Stimulated activated CD4-positive, alpha-beta T cell treated with anti-CD3 and anti-CD28 coated beads, TNF-alpha, amount 100 ng/mL, for 4 hours (primary cell): ENCODE measurements at places on chromosomes 5 and 9.
A peak's percentile ranks its signal among the peaks of the same experiment; 100 is the strongest.

DNA sequence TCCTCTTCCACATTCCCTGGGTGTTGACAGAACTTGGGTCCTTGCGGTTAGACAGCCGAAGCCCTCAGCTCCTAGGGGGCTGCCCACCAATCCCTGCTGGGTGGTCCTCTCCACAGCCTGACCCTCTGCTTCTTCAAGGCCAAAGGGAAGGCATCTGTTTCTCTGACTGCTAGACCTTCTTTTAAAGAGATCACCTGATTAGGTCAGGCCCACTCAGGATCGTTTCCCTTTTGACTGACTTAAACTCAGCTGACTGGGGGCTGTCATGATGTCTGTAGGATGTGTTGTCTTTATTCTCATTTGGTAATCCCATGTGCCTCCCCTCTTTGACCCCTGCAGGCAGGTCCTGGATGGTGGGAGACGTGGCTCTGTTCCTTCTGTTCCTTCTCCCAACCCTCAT lies 207.5 kb downstream of the PAX5 start:
- DNase-seq, result no peak

DNA sequence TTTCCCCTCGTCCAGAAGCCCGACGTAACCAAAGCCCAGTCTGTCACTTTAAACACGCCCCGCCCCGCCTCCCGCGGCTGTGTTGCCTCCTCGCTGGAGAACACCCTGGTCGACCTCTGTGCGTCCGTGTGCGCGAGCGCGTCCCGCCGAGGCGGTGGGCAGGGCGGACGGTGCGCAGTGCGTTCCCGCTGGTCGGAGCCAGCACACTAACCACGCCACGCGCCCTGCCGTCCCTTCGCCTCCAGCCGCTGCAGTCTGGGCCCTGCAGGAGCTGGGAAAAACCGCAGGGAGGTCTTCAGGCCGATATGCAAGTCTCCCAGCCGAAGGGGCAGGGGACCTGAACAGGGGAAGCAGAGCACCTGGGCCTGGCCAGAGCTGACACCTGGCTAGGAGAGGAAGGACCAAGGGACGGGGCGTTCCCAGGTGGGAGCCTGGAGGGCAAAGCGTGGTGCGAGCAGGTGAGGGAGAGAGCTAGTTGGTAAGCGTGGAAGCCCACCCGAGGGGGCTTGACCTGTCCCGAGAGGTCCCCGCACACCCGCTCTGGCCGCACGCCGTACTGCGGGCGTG lies 1.3 kb upstream of the PHPT1 start:
- peak; percentile 47 for DNase-seq

- DNase-seq, result no peak
These were observed 90.8 kb upstream of the PRRC1 start for GRCh38 chr5:127426661-127427060.

GRCh38 chr5:126595486-126596083 lies 566 bp upstream of the ALDH7A1 start:
- DNase-seq, result no peak

DNA sequence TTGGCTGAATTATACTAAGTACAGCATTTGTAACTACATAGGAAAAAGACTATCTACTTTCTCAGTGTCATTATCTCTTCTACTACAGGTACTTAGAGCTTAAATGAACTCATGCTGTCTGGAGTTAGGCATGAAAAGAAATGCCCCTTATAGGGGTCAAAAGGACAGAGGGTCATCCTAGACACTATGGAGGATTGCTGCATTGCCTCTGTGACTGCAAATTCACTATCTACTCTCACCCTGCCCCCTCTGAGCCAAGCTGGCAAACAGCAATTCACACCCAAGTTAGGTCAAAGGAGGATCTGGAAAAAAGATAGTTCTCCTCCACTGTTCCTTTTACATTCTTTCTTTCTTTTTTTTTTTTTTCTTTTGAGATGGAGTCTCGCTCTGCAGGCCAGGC lies 36.7 kb downstream of the ANKRD31 start:
- DNase-seq, result no peak

DNA sequence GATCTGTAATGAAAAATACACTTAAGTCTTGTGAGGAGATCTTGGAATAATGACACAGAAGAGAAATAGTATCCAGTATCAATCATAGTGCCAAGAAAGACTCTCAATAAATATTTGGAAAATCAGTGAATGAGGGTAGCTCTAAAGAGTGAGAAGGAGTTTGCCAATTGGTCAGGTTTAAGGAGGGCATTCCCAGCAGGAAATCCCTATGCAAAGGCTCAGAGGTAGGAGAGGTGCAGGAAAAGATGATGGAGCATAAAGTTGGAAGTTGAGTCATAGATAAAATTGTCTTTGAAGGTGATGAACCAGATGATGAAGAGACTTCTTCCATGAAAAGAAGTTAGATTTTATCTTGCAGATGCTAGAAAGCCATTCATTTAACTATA lies 27.8 kb downstream of the TNPO1 start:
- DNase-seq, result no peak

DNA sequence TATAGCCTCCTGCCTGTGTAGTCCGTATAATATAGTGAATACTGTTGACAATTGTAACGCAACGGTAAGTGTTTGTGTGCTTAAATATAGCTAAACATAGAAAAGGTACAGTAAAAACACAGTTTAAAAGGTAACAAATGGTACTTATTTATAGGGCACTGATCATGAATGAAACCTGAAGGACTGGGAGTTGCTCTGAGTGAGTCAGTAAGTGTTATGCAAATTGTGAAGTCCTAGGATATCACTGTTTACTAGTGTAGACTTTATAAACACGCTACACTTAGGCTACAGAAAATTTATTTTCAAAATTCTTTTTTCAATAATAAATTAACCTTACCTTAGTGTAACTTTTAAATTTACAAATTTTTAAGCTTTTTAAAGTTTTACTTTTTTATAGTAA lies 1090.1 kb downstream of the CDH9 start:
- DNase-seq, result no peak

DNA sequence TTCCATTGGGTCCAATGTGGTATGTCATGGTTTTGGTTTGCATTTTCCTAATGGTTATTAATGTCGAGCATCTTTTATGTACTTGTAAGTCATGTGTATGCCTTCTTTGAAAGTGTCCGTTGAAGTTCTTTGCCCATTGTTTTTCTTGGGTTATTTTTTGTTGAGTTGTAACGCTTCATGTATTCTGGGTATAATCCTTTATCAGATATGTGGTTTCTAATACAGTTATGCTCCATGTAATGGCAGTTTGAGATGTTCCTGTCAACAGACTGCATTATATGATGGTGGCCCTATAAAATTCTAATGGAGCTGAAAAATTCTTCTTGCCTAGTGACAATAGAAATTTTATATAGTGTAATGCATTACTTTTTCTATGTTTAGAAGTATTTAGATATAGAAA lies 17.2 kb downstream of the RIC1 start:
- no peak for DNase-seq

DNA sequence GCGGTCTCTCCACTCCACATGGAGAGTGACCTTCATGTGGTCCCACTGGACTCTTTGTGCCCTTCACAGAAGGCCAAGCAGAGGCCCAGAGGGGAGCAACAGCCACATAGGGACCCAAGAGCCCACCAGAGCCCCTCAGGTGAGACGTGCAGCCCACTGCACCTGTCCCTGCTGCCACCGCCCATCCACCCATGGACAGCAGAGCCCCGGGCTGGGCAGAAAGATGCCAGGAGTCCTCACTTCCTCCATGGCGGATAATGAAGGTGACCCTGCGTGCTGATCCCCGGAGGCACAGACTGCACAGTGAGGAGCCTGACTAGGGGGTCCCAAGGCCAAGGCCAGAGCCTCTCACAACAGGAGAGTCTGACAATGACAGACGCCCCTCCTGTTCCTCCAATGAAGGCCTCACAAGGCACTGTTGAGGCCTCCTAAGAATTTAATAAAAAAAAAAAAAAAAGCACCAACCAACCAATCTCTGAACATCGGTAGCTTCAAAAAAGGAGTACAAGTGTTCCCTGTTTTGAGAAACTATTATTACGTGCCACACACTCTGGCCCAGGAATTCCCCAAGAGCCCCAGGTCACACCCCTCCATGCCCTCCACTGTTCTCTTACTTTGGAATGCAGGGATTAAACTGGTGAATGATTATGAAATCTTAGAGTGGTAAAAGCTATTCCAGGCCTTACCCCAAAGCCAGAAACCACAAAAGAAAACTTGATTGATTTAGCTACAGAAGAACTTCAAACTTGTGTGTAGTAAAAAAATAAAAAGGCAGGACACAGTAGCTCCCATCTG lies 2.8 kb upstream of the PPP1R26 start:
- DNase-seq, result no peak

DNA sequence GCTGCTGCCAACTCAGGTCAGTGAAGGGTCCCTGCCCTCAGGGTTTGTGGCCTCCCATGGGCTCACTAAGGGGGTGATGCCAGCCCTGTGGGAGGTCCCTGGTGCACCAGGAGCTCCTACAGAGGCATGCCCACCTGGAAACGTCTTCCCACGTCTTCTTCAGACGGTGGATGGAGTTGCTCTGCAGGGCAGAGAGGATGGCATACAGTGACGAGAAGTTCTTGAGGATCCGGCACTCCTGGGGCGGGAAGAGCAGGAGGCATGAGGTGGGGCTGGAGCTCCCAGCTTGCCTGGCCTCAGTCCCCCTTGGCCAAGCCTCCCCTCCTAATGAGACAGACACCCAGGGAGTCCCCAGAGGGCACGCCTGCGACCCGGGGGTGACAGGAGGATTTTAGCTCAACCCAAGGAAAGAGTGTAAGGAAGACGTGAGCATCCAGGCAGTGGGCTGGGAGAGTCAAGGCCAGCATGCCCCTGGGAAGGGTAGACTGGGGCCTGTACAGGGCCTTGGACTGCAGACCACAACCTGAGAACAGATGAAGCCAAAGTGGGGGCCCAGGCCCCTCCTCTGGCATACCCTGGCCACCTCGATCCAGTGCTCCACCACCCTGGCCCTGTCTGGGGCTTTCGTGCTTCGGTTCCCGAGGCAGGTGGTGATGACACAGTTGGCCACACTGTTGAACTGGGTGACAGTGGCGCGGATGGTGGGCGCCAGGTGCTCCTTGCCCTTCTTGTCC lies 14.4 kb downstream of the RALGDS start:
- no peak for DNase-seq

DNA sequence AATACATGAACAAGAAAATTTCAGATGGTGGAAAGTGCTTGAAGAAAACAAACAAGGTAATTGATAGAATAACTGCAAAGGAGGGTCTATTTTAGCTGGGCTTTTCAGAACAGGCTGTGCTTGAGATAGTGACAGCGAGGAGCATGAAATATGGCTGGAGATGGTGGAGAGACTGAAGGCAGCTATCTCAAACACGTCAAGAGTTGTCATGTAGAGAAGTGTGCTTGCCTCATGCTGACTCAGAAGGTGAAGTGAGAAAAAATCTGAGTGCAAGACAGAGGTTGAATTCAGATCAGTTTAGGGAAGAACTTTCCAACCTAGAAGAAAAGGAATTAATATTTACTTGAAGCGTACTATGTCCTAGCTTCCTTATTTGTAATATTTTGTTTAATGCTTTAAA lies 115.5 kb upstream of the RANBP3L start:
- no peak for DNase-seq

DNA sequence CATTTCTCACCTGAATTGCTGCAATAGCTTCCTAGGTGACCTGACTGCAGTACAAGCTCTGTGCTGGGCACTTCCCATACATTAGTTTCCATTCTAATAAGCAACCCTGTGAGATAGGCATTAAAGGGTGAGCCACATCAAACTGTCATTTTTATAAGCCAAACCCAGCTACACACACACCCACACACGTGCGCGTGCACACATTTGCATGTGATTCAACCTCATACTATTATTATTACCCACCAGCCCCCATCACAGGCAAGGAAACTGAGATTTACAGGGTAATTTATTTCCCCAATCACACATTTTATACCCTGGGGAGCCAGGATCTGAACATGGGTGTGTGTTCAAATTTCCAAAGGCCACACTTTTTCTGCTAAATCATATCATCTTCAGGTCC lies 93.6 kb downstream of the TTLL11 start:
- DNase-seq, result no peak

- peak; percentile 48 for DNase-seq
These were observed at the start of gene SMIM3 for GRCh38 chr5:150778517-150779396. Gene SMIM3 (plus strand): TSS chr5:150778757. CDS start chr5:150795441, 16,684 bp downstream.

- no peak for DNase-seq
These were observed 226.7 kb downstream of the PRR16 start for GRCh38 chr5:120690621-120691407.

DNA sequence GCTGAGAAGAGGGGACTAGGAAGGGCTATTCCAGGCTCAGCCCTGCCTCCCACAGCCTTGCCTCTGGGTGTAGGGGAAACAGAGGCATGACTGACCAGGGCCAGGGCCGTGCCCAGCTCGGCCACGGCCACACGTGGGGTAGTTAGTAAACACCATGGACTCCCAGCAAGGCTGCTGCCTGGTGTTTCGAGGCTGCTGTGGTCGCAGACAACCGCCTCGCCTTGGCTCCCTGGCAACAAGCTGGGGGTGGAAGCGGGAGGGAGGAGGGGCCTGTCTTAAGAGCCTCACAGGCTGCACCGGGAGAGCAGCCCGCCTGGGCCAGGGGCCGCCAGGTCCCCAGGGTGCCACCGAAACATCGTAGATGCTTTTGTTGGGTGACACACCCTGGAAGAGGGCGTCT lies 90.2 kb upstream of the CACNA1B start:
- no peak for DNase-seq

DNA sequence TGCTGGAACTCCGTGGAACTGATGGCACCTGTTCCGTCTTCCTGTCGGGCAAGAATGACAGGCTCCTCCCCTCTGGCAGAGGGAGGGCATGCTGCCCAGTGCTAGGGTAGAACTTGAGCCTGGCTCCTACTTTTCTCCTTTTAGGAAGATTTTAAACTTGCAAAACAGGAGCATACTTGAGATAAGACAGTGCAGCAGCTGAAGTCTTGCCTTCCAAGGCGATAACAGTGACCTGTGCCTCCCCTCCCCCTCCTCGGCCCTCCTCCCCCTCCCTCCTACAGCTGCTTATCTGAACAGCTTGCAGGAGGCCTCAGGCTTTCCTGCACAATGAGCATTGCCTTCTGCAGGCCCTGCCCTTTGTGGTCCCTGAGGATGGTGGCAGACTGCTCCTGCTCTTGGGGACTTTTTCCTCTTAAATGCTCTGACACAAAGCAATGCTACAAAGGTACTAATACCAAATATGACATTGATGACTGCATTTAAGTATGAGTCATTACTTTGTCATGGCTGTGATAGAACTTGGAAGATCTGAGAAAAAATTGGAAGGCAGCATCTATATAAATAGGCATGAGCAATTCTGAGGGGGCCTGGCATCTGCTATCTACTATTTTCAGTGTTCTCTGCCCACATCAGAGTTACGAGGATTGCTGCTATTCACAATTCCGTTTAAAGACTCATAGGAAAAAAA lies 2.0 kb downstream of the GADD45G start:
- DNase-seq, result no peak

- DNase-seq, result no peak
These were observed 123.5 kb downstream of the SLC24A2 start for GRCh38 chr9:19665146-19665863.
